ENCODE measurements at places on chromosomes 5 and 9.

DNA sequence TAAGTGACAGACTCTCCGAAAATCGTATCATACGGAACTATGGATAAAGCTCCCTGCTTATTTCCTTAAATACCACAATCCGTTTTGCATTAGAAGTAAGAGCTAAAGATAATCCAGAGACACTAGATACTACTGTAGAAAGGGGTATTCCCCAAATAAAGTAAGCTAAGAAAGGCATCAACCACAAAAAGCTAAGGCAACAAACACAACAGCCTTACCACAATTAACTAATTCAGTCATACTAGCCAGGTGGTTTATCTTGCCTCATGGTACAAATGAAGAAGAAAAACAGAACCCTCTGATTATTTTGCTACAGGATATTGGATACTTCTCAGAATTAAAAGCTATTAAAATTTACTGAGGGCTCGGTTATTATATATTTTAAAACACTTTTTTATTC, 14.1 kb downstream of the ERP44 start:
- DNase-seq, result no peak

GRCh38 chr5:96945144-96945897, 9.4 kb downstream of the LNPEP start:
- DNase-seq, result no peak

DNA sequence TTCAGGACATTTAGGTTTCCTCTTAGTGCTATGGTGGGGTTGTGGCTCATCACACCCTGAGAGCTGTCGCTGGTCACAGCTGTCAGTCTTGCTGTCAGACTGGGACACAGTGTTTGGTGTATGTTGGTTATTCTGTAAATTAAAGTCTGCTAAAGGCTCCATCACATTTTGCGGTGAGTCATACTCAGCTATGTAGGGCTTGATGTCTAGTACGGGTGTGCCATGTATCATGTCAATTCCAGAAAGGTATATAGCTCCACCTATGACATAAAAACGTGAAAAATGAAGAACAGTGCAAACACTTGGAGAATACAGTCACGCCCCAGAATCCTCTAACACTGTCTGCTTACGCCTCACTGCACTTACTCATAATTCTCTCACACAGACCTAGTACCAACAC, 11.9 kb downstream of the TRMO start:
- no peak for DNase-seq

GRCh38 chr5:34487159-34487879, 168.8 kb upstream of the RAI14 start:
- DNase-seq, result no peak

GRCh38 chr5:102547141-102548035, 48.6 kb upstream of the SLCO6A1 start:
- no peak for DNase-seq

- no peak for DNase-seq
These were observed 24.0 kb downstream of the LIX1 start for GRCh38 chr5:97118261-97119006.

GRCh38 chr5:66010476-66010875, 84.1 kb downstream of the ERBIN start:
- DNase-seq, result no peak

Measured in memory B cell (primary cell).